ENCODE measurements at places on chromosomes 7 and 10.

- no peak for DNase-seq
These were observed 121.2 kb downstream of the WDFY4 start for GRCh38 chr10:48805848-48806247.

DNA sequence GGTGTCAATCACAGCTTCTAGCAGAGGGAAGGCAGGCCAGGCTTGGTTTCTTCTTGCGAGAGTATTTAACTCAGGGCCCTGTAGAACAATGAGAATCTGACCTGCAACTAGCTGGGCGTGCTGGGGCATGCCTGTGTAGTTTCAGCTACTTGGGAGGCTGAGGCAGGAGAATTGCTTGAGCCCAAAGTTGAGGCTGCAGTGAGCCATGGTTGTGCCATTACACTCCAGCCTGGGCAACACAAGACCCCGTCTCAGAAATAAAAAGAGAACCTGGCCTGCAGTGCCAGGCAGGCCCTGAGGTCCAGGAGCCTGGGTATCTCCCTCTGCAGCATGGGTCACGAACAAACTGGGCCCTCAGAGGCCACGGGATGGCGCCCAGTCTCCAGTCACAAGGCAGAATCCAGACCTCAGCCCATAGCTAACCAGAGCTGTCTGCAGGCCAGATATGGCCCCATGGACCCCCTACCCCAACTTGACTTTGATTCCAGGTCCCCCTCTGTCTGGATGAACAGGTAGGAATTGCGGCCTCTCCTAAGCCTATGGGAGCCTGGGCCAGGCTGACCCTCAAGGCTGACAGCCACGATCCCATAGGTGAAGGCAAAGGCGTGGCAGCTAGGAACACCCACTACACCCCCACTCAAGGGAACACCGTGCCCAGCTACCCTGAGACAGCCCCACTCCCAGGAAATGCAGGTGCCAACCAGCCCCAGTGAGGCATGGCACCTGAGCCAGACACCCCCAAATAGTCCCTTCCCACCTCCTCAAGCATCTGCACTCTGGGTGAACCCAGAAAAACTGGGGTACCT is 102.7 kb upstream of the TNRC18 start:
- DNase-seq: peak; percentile 62

DNA sequence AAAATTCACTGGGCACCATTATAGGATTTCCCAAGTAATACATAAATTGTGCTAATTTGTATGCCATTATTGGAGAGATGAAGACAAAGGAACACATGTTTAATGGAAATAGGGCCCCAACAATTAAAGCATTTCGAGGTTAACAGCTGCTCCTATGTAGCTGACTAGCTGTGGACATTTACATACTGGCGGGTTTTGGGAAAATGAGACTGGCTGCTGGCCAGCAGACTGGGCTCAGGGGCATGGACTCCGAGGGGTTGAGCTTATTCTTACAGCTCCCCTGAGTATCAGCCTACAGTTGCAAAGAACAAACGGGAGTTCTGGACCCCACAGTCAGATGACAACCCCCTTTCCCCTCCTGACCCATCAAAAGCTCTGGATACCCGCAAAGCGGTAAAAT is 91.9 kb upstream of the MYO3A start:
- no peak for DNase-seq

DNA sequence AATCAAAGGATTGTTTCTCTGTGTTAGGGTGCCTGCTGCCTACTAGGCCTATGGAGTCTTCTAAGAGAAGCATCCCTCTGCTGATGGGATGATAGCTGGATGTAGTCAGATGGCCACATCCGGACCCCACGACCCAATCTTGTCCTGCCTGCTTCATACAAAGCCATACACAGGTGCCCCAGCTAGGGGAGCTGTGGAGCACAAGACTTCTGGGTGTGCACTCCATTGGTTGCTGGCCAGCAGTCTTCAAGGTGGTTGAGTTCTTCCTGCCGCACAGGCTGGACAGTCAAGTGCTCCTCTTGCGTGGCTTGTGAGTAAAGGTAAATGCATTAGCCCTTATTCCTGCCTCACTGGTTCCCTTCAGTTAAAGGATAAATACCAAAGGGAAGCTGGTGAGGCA is 120.2 kb downstream of the TEX36 start:
- no peak for DNase-seq

DNA sequence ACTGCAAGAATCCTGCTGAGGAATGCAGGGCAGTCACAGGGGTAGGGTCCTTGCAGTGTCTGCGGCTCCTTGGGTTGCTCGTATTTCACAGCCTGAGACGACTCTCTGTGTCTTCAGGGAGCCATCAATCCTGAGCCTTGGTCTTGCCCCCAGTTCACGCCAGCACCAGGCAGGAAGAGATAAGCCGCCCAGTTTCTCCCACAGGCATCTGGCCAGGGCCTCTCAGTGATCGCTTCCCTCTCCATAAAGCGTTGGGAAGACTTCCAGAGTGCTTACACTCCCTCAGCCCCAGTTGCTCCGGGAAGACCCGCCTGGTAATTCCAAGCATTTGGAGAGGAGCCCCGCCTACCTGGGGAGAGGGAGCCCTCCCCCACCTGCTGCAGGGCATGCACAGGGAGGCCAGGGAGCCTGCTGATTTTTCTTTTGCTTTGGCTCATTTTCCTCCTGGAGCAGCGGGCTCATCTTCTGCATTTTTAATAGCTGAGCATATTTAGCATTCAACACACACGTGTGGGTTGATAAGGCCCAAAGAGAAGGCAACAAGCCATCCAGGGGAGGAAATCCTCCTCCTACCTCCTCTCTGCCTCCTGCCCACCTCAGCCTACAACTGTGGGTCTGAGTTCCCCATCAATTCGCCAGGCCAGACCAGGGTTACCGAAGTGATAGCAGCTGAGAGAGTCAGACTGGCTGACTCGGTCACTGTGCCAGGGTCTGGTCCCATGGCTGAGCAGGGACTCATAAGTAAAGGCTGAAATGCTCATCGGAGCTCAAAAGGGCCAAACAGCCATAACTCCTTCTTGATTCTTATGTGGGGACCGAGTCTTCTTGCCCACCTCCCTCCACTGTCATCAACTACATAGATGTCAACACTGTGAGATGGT is 74.4 kb upstream of the EFCAB10 start:
- DNase-seq: peak; percentile 65

DNA sequence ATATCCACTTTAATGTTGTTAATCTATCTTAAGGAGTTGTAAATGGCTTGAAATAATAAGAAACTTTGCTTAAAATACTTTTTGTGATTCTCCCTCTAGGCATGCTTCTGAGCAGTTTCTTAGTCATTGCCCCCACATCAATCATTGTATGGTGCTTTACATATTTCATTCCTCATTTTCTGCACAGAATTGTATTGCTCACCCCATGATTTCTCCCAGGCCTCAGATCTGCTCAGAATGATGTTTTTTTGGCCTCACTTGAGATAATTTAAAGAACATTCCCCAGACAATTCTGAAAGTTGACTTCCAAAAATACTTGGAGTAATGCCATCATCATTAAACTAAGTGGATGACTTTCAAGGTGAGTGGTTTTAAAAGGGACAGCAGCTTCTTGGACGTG is 82.1 kb upstream of the PRPS1L1 start:
- DNase-seq: peak; percentile 87

DNA sequence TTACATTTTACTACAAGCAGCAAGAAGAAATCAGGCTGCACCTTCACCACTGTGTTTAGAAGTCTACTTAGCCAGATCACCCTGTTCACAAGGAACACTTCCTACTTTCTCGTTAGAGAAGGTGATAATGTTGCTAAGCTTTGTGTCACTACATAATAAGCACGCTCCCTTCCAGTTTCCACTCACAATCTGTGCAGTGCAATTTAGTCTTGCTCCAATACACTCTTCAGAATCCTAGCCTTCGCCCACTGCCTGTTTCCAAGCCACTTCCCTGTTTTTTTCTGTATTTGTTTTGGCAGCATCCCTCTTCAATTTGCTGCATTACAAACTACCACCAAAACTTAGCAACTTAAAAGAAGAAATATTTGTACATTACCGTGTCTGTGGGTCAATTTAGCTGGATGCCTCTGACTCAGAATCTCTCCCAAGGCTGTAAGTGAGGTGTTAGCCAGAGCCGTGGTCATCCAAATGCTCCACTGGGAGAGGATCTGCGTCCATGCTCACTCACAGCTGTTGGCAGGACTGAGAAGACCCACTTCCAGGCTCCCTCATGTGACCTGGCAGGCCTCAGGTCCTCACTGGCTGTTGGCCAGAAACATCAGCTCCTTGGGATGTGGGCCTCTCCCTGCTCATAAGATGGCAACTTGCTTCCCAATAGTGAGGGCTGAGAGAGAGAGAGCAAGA is 110.4 kb downstream of the PON1 start:
- DNase-seq: peak; percentile 84

GRCh38 chr10:48274636-48275035 is at the start of gene FRMPD2:
Gene FRMPD2, minus strand, starts transcription at chr10:48274696. Its CDS starts 129 bp downstream, at chr10:48274567.
- no peak for DNase-seq

GRCh38 chr7:122750389-122750788 is 47.7 kb upstream of the RNF148 start:
- DNase-seq: no peak

DNA sequence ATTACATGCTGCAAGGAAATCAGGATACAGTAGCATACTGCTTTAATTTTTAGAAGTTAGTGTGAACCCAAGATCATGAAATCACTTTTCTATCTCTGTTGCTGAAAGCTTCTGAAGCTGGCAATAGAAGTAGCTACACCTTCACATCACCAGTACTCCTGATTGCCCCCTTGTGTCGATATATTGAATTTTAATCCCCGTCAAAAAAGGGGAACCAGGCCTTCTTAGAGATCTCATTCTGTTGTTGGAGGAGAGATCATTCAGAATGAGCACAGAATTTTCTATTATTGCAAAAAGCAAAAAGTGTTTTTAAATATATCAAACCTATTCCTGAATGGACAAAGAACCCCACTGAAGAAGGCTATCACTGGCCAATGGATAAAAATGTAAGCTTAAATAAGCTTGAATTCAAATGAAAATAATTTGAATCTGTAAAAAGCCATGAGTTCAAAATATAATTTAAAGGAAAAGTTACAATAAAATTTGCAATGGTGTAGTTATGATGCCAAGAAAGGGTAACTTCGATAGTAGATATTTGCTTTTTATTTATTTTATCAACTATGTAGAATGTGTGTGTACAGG is 39.7 kb upstream of the TEX47 start:
- DNase-seq: peak; percentile 16

- no peak for DNase-seq
These were observed 125.3 kb downstream of the SEC23IP start for GRCh38 chr10:120017733-120018417.

DNA sequence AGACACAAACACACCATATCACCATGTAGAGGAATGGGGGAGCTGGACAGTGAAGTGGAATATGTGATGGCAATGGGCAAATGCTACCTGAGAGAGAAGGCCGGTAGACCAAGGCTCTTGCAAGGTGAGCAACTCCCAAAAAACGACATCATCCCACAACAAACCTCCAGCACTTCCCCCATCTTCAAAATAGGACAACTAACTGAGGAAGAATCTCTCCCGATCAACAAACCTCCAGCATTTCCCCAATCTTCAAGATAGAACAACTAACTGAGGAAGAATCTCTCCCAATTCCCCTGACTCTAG is 387.2 kb downstream of the PARD3 start:
- no peak for DNase-seq

DNA sequence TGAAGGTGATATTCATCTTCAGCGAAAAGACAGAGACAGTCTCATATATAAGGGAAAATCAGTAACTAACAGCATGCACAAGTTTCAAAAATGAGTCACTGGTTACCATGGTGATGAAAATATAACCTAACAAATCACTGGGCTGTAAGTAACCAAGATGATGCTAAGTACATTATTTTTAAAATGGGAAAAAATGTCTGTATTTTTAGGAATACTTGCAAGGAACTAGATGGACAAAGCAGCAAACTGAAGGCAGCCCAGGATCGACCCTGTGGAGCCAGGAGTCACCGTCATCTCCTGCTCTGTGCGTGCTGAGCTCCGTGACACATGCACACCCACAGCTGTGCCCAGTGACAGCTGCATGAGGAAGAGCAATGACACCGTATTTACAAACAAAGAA is 137.3 kb downstream of the ELMO1 start:
- peak; percentile 43 for DNase-seq

DNA sequence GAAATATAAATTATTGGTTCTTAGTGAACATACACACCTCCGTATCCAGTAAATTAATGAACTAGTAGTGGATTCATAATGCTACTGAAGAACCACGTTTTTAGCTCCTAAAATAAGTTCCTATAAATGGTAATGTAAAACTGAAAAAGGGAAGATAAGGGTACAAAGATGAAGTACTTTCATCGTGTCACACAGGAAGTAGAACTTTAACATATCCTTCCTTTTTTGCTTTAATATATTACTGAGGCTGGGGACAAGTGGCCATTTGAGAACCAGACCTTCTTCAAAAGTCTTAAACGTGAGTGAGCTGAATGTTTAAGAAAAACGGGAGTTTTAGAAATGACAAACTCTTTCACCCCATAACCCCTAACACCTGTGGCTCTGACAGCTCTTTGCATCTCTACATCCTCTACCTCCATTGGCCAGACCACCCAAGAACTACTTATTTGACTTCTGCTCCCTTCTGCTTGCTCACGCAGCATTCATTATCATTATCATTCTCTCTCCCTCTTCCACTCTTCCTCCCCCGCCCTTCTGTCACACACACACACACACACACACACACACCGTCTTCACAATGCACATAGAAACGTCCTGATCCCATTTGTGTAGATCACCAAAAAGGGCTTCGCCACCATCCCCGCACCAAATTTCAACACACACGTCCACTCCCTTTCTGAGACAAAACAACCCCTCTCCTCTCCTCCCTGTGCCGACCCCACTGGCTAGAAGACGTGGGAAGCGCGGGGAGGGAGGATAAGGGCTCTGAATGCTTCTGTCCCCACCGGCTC is 677 bp downstream of the SKAP2 start:
- peak; percentile 18 for DNase-seq

DNA sequence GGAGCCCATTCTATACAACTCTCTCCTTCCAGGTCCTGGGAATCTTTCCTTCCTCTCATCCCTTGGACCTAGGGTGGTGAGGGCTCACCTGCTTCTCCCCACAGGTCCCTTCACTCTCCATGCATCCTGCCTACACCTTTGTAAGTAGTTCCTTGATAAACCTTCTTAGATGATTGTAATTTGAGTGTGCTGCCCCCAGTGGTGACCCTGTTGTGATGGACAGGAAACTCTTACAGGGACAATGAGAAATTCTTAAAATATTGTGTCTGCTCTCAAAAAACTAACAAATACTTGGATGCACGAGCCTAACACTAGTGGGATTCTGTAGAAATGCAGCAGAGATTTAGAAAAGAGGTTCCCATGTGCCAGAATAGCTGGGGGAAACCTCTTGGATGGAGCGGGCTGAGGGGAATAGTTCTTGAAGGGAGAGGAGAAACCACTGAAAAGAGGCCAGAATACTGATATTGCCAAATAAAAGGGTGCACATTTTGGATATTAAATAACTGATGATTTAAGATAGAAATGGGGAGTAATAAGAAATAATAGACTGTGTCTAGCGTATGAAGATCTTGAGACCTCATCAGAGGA is 6.7 kb upstream of the PAXIP1 start:
- no peak for DNase-seq

GRCh38 chr7:159045839-159046238 is 98.8 kb downstream of the VIPR2 start:
- no peak for DNase-seq

DNA sequence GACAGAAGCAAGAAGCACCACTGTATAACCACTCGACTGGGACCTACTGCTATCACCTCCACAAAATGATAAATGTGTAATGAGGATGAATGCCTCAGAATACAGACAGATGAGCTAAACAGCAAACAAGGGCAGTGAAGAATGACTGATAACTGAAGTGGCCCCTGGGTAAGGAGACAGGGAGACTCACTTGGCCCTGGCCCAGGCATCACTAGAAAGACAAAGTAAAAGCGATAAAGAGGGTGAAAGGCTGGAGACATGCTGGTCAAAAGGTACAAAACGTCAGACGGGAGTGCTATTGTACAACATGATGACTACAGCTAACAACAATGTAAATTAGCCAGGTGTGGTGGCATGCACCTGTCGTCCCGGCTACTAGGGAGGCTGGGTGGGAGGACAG is 27.8 kb upstream of the APBB1IP start:
- no peak for DNase-seq

Measured in fibroblast of skin of right biceps (primary cell).